ENCODE measurements at places on chromosomes 5 and 9.
A peak's percentile ranks its signal among the peaks of the same experiment; 100 is the strongest.

DNA sequence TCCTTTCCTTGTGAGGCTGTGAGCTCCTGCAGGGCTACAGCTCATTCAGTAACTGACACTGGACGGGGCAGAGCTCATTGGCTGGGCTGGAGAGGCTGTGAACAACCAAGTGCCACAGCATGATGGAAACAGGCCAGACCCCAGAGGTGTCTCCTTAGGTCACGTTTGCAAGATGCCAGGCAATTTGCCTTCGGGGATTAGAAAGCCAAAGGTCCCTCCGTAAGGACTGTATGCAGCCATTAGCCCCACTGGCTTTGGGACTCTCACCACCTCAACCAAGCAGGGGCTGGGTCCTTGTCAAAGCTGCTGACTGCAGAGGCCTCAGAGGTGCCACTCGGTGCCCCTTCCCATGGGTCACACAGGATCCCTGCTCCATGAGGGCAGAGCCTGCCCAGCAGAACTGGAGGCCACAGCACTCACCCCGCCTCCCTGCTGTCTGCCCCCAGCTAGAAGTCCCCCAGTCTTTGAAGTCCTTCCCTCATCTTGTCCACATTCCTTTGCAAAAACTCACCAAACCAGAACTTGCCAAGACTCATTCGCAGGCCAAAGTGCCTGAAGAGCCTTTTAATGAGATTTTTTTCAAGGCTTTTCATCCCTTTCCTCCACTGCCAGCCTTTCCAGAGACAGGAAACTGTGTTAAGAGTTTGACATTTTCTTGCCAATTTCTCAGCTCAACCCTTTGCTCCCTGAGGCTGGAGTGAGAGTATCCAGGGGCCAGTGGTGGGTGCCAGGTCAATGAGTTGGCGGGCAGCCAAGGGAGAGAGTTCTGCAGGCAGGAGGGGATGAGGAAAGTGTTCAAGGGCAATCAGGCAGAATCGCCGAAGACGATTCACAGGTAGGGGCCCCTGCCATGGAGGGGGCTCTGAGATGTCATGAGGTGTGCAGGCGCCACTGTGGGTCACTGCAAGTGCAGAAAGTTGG is 39.7 kb upstream of the SLC25A51 start:
- DNase-seq, result no peak

DNA sequence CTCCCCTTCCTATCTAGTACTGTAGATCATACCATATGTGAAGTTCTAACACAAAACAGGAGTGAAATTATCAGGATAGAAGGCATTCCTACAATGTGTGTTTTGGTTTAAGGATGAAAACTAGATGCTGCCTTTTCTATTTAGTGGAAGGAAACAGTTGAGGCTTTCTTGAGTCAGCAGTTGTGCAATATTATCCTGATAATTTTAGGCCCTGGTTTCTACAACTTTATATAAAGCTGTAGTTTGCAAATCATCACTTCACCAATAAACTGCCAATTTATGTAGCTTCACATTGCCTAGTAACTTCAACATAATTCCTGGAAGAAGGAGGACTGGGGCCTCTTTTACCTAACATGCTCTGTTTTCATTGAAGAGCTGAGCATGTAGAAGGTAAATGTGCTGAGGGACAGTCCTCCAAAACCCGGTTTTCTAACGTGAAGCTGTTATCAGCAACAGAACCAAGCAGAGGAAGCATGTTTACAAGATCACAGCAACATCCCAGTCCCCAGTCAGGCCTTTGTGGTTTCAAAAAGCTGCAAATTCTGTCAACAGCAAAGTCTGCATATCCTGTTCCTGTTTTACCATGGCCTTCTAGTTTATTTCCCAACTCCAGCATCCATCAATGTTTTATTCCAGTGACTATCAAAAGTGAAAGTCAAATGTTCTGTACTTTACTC is 513.4 kb upstream of the MEF2C start:
- DNase-seq, result no peak

GRCh38 chr5:30561771-30562170 is 631.7 kb upstream of the CDH6 start:
- DNase-seq, result no peak

- DNase-seq, result no peak
These were observed 136.4 kb upstream of the PPP1R26 start for GRCh38 chr9:135343136-135343535.

GRCh38 chr9:16485160-16485559 is 385.3 kb downstream of the BNC2 start:
- no peak for DNase-seq

DNA sequence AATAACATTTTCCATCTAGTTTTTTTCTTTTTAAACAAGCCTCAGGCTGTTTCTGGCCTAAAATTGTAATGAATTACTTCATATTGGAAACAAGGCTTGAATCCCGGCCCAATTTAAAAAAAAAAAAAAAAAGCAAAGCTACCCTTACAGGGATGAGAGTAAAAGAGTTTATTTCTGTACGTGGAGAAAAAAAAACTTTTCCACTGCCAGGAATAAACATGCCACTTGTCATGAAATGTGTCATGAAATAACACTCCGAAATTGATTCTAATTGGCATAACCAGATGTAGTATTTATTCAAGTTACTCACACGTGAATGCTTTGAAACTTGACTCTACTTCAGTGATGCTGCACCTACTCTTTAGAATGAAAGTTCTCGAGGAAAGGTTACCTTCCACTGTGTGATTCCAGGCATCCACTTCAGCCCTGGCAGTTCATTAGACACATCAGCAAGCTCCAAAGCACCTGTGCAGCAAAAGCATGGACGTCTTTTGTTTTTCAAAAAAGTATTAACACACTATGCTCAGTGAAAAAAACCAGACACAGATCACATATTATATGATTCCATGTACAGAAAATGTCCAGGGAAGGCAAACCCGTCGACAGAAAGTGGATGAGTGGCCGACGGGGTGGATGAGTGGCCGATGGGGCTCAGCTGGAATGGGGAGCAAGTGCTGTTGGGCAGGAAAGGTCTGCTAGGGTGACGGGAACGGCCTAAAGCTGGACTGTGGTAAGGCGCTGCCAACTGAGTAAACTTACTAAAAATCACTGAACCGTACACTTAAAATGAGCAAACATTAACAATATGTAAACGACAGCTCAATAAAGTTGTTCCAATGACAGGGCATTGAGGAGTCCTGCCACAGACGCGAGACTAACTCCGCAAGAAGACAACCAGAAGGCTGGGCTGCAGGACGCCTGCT is 21.2 kb downstream of the NSUN2 start:
- DNase-seq, result no peak

DNA sequence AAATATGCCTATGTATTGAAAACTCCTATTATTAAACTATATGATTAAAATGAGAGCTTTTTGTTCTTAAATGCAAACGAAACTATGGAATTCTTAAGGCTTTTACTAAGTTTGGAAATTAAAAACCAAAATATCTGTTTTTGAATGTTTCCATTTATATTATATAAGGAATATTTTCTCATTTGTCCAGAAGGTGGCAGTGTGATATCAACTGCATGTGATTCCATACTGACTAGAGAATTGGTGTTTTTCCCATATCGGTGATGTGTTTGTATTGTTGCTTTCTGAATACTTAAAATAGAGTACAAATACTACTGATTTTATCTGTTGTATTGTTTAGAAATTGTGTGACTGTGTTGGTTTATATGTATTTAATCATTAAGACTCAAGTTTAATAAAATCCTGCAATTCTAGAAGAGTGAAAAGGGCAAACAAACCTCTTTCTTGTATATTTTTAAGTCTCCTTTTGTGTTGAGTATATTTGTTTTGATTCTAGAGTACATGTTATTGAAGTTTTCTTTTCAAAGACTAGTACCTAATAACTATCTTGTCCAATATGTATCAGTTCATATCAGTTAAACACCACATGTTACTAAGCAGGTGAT is 320.8 kb downstream of the CCDC171 start:
- DNase-seq, result no peak

GRCh38 chr5:161176221-161176620 is 324.2 kb upstream of the ATP10B start:
- DNase-seq, result no peak

GRCh38 chr9:98522487-98522886 is 186.2 kb downstream of the GABBR2 start:
- DNase-seq, result no peak

DNA sequence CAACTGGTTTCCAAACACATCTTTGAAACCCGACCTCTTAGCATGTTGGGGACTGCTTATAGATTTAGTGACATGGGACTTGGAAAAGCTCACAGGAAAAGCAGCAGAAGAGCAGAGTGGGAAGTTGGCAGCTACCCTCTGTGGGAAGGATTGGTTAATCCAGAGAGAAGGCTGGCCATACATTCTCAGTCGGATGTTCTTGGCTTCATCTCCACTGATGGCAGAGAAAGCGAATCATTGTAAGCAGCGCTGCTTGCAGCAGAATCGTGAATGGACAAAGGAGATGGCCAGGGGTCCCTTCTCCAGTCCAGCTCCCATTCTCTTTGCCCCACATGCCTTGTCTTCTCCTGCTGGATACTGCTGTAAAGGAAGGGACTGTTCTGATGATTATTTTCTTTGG is 62.7 kb downstream of the MEGF10 start:
- no peak for DNase-seq

DNA sequence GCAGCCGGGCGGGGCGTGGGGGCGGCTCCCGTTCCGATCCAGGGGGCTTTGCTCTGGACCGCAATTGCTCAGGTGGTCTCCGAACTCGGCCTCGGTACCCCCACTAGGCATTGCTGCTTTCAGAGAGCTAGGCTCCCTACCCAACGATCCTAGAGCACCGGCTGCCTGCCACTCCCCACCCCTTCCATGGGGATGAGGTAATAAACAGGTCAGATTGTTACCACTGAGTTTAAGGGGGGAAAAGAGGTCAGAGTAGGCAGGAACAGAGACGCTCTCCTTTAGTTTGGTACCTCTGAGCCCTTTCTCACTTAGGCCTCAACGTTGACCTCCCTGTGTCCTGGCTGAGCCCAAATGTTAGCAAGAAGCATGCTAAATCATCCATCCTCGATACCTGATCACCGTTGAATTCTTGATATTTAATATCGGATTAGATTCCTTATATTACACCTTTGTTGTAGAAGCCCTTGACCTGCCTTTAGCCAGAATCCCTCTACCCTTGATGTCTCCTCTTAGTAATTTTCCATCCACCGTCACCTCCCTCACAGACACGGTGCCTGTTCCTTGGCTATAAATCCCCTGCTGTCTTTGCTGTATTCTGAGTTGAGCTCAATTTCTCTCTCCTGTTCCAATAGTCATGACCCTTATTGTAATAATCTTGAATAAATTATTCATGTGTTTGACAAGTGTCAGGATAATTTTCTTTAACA is 588 bp upstream of the PLPP1 start:
- DNase-seq, result no peak

DNA sequence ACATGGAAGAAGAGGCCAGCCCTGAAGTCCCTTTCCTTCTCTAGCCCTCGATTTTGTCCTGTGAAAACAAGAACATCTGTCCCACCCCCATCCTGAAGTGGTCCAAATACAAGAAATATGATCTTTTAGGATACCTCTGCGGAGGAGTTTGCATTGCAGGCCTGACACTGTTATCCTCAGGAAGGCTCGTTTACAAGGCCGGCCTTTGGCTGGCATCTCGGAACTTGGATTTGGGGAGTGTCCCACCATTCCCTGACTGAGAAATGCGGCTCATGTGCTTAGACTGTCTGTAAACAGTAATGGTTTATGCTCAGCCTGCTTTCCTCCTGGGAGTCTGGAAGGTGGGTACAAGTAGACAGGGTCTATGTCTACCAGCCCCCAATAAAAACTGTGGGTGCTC is 26.4 kb downstream of the WHRN start:
- DNase-seq, result no peak

- DNase-seq, result no peak
These were observed 220.7 kb upstream of the MSX2 start for GRCh38 chr5:174503461-174504265.

GRCh38 chr5:134540747-134541733 is 15.6 kb downstream of the JADE2 start:
- no peak for DNase-seq

DNA sequence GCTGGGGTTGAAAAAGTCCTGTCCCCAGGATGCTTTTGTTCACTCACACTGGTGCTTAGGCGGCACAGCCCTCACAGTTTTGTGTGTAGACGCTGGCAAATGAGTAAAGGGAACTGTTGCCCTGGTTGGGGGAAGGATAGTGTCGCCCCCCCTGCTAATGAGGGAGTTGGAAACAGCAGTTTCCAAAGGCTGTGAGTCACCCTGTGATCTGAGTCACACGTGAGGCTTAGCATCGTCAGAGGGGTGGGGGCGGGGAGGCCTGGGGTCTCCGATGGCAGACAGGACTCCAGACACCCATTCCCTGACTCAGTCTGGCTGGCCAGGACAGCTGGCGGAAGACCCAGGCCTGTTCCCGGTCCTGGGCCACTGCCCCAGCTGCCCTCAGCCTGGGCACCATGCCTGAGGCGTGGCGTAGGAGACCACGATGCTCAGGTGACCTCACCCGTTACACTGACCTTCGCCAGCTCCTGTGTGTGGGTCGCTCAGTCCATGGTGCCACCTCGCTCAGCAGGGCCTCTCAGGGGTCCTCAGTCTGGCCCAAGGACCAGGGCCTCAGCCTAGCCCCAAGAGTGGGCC is 2.9 kb downstream of the DNAJB5 start:
- DNase-seq, result peak; percentile 47

- DNase-seq, result no peak
These were observed 14.7 kb upstream of the MLLT3 start for GRCh38 chr9:20636888-20637440.

- DNase-seq, result no peak
These were observed 481.8 kb upstream of the CDH18 start for GRCh38 chr5:20469792-20470191.

DNA sequence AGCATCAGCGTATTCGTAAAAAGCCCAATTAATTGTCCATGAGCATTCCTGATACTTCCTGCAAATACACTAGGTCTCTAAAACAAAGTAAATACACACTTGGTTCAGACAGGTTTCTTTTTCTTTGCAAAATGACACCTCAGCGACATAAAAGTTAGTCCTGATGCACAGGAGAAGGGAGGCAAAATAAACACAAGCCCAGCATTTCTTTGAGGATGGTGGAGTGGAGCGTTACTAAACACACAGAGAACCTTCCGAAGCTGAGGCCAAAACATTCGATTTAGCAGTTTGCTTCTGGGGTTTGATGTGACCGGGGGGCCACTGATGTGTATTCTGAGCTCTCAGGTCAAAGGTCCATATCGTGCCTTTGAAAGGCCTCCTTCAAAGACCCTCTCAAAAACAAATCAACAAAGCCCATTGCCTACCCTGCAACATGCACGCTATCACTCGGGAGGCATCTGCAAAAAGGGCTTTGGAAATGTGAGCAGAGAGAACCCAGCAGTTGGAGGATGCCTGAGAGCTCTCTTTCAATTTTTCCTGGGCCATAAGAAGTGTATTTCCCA is 268.4 kb upstream of the PANK3 start:
- DNase-seq, result no peak

GRCh38 chr5:157214415-157214814 is 33.8 kb downstream of the ITK start:
- DNase-seq, result no peak

DNA sequence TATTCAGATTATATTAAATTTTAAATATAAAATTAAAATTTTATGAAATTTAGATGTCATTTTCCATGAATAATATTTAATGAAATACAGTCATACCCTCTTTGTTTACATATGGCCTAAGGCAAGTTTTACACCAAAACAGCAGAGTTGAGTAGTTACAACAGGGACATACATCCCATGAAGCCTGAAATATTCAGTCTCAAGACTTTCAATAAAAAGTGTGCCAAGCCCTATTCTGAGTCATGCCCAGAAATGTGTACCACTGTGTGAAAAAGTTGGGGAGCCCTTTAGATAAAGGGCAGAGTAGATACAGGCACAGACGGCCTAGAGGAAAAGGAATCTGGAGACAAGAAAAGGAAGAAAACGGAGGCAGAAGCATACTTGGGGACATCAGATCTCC is 261.3 kb downstream of the SGCD start:
- no peak for DNase-seq

- no peak for DNase-seq
These were observed 47.5 kb upstream of the PPARGC1B start for GRCh38 chr5:149682532-149683075.

- DNase-seq, result no peak
These were observed 64.9 kb downstream of the CFAP95 start for GRCh38 chr9:69885474-69885929.
